ENCODE measurements at places on chromosomes 11 and 22. TPM values are rescaled to one million over a fixed set of nuclear protein-coding genes. Genes with fewer than 3 reads are reported as not detected.

TESMIN gene
- total RNA-seq, result 1.2 TPM

DDTL gene
- 0.26 TPM for total RNA-seq

MS4A6E gene
- not detected for total RNA-seq

KDM4D gene
- under 0.01 TPM for total RNA-seq

KCNK7 gene
- not detected for total RNA-seq

C11orf16 gene
- 1.5 TPM for total RNA-seq

MRGPRX3 gene
- not detected for total RNA-seq

GRCh38 chr11:95827696-95828095, 37.4 kb downstream of the CEP57 start:
- H3K27me3 ChIP-seq, result no peaks in the 10 kb centered on the region
- H3K4me3 ChIP-seq, result no peak overlapping the region
- H3K4me1 ChIP-seq, result no peaks in the 10 kb centered on the region
- DNase-seq, result no peak
- no peaks in the 10 kb centered on the region for H3K36me3 ChIP-seq

DNA sequence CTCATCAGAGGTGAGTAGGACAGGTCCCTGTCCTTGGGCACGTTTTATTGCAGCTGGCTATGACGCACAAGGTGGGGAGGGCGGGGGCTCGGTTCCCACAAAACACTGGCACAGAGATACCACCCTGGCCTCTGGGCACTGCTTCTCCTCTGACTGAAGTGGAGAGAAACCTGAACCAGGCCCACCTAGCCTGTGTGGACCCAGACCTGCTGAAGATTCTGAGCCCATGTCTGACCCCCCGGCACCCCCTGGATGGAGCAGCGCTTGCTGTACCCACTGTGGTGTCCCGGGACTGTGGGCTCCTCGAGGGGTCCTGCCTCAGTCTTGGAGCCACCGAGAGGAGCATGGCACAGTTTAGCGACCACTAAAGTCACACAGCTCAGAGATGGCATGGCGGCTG, 72.6 kb downstream of the PARVB start:
- no peaks in the 10 kb centered on the region for H3K27me3 ChIP-seq
- no peaks in the 10 kb centered on the region for H3K4me1 ChIP-seq
- DNase-seq, result no peak

DNA sequence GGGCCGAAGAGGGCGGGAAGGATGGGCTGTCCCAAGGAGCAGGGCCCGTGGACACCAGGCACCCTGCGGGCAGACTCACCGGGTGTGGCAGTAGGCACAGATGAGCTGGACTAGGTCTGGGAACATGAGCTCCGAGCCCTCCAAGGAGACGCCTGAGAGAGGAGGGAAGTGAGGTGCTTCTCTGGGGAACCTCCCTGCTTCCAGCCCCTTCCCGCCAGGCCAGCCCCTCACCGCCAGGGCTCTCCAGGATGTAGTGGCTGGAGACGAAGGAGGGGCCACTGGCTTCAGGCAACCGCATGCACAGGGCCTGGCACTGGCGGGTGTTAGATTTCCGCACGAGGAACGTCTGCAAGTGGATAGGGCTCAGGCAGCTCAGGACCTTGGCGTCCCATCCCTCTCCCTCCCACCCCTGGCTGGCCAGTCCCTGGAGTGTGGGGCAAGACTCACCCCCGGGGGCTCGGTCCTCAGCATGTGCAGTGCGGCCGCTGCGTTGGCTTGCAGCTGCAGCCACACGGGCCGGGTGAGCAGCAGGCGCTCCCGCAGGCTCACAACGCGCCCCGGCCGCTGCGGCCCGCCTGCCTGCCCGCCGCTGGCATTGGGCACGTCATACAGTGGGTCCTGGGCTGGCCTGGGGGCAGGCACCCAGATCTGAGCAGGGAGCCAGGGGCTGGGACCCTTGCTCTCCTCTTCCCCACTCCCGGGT, 552 bp downstream of the RIN1 start:
- no peaks in the 10 kb centered on the region for H3K36me3 ChIP-seq
- H3K4me1 ChIP-seq, result peaks cover 3% of the 10 kb centered on the region
- H3K27me3 ChIP-seq, result no peaks in the 10 kb centered on the region
- peak overlapping the region; percentile 29 for H3K27ac ChIP-seq
- peak overlapping the region; percentile 29 for H3K4me3 ChIP-seq

GRCh38 chr11:89495951-89496350, 4.8 kb upstream of the NOX4 start:
- H3K4me3 ChIP-seq, result no peak overlapping the region
- no peaks in the 10 kb centered on the region for H3K27me3 ChIP-seq
- no peaks in the 10 kb centered on the region for H3K36me3 ChIP-seq

- no peaks in the 10 kb centered on the region for H3K27me3 ChIP-seq
- DNase-seq, result no peak
- no peaks in the 10 kb centered on the region for H3K4me1 ChIP-seq
- no peaks in the 10 kb centered on the region for H3K36me3 ChIP-seq
- no peak overlapping the region for H3K4me3 ChIP-seq
Measured at GRCh38 chr11:95279921-95280868, 49.2 kb upstream of the SESN3 start.

DNA sequence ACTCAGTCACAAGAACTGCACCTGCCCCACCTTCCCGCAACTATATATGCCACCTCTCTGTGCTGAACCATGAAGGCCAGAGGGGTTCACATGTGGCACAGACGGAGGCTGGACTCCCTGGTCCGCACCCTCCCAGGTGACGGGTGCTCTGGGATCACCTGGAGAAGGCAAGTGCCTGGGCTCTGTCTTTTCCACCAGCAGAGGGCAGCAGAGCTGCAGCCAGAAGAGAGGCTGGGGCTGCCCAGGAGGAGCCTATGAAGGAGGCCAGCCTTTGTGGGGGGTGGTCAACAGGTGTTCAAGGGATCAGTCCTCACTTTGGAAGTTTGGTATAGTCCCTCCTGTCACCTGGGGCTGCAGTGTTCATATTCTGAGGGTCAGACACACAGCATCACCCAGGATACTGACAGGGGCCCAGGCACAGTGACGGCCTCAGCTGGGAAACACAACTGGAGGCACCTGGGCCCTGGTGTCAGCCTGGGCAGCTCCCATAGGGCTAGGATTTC, 39.2 kb upstream of the IGLL5 start:
- H3K4me3 ChIP-seq, result no peak overlapping the region
- no peak for DNase-seq
- no peaks in the 10 kb centered on the region for H3K4me1 ChIP-seq

- peak overlapping the region; percentile 96 for H3K27ac ChIP-seq
- DNase-seq, result no peak
- no peaks in the 10 kb centered on the region for H3K4me1 ChIP-seq
- H3K36me3 ChIP-seq, result no peaks in the 10 kb centered on the region
- H3K27me3 ChIP-seq, result no peaks in the 10 kb centered on the region
Measured at GRCh38 chr22:46737105-46737975, 712 bp downstream of the CERK start.

GRCh38 chr11:91921974-91922373, 302.6 kb upstream of the FAT3 start:
- DNase-seq, result no peak
- H3K27ac ChIP-seq, result no peak overlapping the region
- H3K4me3 ChIP-seq, result no peak overlapping the region
- no peaks in the 10 kb centered on the region for H3K4me1 ChIP-seq
- H3K36me3 ChIP-seq, result no peaks in the 10 kb centered on the region
- H3K27me3 ChIP-seq, result no peaks in the 10 kb centered on the region

GRCh38 chr22:19523240-19524169, 705 bp downstream of the CLDN5 start:
- no peaks in the 10 kb centered on the region for H3K4me1 ChIP-seq
- peak overlapping the region; percentile 83 for H3K27ac ChIP-seq
- peak overlapping the region; percentile 39 for H3K4me3 ChIP-seq
